Dorsolateral prefrontal cortex (tissue), 122 donors: ENCODE measurements at places on chromosomes 6 and 20.

- no peak for DNase-seq
Observed at GRCh38 chr6:128069188-128069587, 168.3 kb upstream of the THEMIS start.

GRCh38 chr6:12379181-12379580 lies 89.0 kb downstream of the EDN1 start:
- no peak for DNase-seq

GRCh38 chr20:38109591-38110524 lies 55.2 kb downstream of the TGM2 start:
- DNase-seq, result no peak

DNA sequence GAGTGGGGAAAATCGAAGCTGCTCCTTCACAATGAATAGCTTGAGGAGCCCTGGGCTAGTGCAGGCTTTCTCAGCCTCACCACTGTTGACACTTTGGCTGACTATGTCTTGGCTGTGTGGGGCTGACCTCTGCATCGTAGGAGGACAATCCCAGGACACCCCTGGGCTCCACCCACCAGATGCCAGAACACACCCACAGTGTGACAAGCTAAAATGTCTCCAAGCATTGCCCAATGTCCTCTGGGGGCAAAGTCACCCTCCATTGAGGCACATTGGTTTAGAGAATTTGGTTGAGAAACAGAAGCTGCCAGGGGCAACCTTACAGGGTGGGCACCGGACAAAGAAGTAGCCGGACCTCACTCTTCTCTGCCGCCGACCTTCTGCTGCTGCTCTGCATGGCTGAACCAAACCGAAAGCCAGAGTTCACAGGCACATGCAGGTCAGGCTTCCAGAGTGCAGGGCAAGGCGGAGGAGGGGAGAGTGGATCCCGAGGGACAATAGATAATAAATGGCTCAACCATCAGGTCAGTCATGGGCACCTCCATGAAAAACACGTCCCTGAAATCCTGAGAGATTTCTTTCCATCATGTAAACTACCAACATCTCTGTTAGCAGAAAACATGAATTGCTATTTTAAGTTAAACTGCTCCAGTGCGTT lies 189.0 kb downstream of the LRFN2 start:
- no peak for DNase-seq

GRCh38 chr6:76435174-76435573 lies 362.7 kb upstream of the IMPG1 start:
- DNase-seq, result no peak

DNA sequence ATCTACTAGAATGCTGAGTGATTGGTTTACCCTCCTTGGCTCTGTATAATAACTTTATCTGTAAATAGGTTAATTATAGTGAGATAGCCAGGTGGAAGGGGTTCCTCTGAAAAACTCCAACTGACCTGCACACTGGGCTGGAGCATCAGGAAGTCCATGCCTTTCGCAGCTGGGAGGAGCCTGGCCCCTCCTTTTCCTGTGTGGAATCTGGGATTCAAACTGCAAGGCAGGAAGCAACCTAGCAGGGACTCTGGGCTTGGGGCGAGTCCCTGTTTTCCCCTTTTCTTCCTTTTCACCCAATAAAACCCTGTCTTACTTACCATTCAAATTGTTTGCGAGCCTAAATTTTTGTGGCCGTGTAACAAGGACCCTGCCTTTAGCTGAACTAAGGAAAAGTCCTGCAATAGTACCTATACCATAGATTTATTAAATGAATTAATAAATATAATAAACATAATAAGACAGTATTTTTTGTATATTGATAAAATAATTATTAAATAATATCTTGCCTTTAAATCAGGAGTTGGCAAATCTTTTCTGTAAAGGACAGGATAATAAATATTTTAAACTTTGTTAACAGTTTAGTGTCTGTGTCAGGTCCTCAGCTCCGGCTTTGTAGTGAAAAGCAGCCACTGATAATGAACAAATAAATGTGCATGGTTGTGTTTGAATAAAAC lies 406.2 kb upstream of the MMS22L start:
- no peak for DNase-seq

- no peak for DNase-seq
Observed at GRCh38 chr20:49388744-49389143, 93.7 kb downstream of the KCNB1 start.

GRCh38 chr6:163759542-163759941 lies 345.0 kb downstream of the QKI start:
- DNase-seq, result no peak
